ENCODE measurements at places on chromosomes 3 and 15. TPM values are rescaled to one million over a fixed set of nuclear protein-coding genes. Genes with fewer than 3 reads are reported as not detected.

Gene P2RY14
- not detected for total RNA-seq

Gene TTC21A
- total RNA-seq: 0.96 TPM

Gene TMEM42
- 18.6 TPM for total RNA-seq

Gene GP9
- not detected for total RNA-seq

Gene XCR1
- not detected for total RNA-seq

Gene CSTA
- total RNA-seq: not detected

Gene SLC38A3
- total RNA-seq: not detected
